ENCODE measurements at places on chromosomes 5 and 9. TPM values are rescaled to one million over a fixed set of nuclear protein-coding genes. Genes with fewer than 3 reads are reported as not detected.
A peak's percentile ranks its signal among the peaks of the same experiment; 100 is the strongest.

Gene RNF180
- not detected for total RNA-seq

Gene KCNN2
- total RNA-seq = not detected

Gene CLINT1
- 92.1 TPM for total RNA-seq

Gene SWI5
- total RNA-seq = 14.3 TPM

Gene PRRX2
- total RNA-seq = 3.4 TPM

Gene NFIL3
- 127 TPM for total RNA-seq

Gene IFNE
- not detected for total RNA-seq

Gene SLC34A1
- total RNA-seq = not detected

Gene MRNIP
- 27.8 TPM for total RNA-seq

Gene GPRIN1
- 3.7 TPM for total RNA-seq

Gene GFPT2
- total RNA-seq = not detected

Gene FBXO4
- 16.8 TPM for total RNA-seq

Gene SPRY4
- total RNA-seq = 1.5 TPM

DNA sequence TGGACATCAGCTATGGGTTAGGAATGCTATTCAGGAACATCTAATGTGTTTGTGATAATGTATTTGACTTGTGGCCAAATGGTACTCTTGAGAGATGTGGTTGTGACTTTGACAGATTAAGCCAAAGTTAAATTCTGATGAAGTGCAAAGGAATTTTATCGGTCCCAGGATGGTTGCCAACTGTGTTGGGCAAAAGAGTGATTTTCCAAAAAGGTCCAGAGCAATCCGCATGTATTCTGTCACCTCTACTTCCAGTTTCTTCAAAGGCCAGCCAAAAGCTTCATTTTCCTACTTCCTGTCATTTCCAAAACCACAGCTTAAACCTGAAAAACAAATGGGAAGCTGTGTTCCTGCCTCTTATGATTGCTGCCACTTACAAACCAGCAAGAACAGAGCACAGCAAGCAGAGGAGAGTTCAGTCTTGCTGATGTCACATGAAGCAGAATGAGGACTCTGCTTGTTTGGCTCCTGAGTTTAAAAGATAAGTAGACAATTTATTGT is 59.8 kb downstream of the MARCHF3 start:
- no peak for DNase-seq

DNA sequence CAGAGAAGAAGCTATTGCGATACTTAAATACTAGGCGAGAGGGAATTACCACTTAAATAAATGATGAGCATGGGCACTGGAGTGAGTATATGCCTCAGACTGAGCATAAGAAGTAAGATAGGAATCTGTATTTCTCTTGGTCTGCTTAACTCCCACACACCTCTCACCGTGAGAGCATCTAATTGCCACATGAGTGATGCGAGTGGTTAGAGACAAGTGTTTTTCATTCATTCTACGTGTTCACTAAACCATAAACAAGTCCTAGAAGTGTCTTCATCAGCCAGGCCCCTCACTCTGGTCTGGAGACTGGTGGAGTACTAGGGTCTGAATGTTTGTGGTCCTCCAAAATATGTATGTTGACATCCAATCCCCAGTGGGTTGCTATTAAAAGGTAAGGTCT is 150.2 kb upstream of the SLC12A2 start:
- DNase-seq = no peak

DNA sequence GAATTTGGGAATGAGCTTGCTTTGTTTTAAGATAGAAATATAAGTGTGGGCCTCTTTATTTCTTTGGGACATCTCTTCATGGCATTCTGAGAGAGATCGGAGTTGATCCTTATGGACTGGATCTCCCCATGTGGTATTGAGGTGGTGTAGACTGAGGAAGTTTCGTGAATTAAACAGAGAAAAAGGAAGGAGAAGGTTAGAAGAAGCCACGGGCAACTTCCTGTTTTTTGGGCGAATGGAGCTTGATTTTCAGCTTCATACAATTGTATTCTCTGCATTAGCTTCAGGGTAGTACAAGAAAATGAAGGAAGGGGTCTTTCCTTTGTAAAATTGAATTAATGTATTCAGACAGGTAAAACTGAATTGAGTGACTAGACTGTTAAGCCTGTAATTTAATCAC is 70.5 kb upstream of the HMHB1 start:
- DNase-seq = no peak

DNA sequence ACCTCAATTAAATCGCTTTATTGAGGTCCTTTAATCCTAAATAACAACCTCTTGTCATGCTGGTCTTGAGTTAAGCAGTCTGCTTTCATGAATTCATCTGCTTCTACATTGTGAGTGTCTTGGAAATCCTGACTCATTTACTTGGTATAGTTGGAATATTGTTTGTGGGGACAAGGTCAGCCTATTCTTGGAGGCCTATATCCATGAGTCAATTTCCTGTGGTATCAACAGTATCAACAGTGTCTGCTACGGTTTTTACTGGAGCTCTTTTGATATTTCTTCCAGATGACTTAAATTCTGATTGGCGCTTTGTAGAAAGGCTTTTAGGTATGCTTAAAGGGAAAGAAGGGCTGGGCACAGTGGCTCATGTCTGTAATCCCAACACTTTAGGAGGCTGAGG is 71.2 kb upstream of the PARP8 start:
- DNase-seq = peak; percentile 44

DNA sequence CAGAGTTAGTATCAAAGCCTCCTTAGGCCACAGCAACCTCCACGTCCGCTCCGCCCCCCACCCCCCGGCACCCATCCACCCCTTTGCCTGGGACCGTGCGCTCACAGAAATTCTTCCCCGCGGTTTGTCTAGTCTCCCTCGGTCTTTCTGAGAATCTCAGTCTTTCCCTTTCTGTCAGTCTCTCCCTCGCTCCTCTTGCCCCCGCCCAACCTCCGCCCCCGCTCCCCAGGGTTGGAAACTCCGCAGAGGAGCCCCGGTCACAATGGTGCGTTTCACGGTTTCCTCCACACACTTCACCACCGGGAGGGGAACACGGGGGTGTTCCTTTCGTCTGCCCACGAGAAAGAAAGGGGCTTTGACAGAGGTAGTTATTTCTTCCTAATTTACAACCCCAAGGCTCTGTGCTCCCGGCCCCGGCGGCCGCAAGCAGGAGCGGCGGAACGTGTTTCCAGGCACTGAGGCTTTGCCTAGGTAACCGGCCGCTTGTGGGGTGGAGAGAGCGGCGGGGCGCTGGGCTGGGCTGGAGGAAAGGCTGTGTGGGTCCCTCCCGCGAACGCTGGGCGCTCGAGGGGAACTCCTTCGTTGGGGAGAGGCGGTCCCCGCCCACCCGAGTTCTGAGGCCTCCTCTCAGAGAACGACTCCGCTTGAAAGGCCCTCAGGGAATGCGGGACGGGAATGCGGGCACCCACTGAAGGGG is 2.1 kb downstream of the NR4A3 start:
- DNase-seq = peak; percentile 85

GRCh38 chr9:133059623-133060022 is 2.2 kb upstream of the CEL start:
- peak; percentile 68 for DNase-seq

GRCh38 chr5:56913766-56914165 is 4.4 kb downstream of the SETD9 start:
- no peak for DNase-seq

DNA sequence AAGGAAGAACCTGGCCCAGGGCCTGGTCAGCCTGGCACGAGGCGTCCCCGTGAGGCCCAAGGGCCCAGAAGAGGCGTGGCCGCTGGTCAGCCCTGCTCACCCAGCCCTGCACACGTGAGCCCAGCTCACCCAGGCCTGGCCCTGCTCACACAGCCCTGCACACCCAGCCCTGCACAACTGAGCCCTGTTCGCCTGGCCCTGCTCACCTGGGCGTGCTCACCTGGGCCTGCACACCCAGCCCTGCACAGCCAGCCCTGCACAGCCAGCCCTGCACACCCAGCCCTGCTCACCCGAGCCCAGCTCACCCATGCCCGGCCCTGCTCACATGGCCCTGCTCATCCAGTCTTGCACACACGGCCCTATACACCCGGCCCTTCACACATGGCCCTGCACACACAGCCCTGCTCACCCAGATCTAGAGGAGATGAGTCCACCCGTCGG is 2.1 kb downstream of the ZDHHC11 start:
- DNase-seq = no peak

DNA sequence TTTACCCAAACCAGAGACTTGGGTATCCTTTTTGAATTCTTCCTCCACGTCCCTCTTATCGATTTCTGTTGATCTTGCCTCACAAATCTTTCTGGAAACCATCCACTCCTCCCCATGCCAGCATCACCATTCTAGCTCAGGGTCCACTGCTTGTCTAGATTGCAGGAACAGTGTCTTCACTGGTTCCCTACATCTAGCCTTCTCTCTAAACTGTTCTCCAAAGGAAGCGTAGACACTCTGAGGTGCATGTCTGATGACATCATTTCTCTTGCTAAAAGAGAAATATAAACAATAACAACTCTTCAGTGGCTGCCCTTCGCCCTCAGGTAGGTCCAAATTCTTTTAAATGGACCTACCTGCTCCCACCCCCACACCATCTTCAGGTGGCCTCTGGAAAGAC is 200.1 kb downstream of the DCP2 start:
- DNase-seq = no peak

GRCh38 chr9:118163751-118164150 is 459.5 kb downstream of the TLR4 start:
- DNase-seq = no peak

GRCh38 chr9:10059044-10059443 is 553.8 kb downstream of the PTPRD start:
- DNase-seq = no peak

DNA sequence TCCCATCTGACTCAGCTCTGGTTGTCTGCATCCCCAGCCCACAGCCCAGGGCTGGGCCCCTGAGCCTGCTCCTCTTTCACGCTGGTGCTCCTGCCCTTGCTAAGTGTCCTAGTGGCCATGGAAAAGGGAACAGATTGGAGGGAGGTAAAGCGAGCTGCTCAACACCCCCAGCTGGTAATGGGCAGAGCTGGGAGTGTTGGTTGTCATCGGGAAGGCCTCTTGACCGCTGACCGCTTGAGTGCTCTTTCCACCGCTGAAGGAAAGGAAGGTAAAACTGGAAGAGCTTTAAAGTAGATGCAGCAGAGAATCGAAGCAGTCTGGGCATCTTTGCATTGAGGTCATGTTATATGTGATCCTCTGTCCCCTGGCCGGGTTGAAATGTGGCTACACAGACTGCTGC is 60.2 kb downstream of the CRB2 start:
- no peak for DNase-seq

DNA sequence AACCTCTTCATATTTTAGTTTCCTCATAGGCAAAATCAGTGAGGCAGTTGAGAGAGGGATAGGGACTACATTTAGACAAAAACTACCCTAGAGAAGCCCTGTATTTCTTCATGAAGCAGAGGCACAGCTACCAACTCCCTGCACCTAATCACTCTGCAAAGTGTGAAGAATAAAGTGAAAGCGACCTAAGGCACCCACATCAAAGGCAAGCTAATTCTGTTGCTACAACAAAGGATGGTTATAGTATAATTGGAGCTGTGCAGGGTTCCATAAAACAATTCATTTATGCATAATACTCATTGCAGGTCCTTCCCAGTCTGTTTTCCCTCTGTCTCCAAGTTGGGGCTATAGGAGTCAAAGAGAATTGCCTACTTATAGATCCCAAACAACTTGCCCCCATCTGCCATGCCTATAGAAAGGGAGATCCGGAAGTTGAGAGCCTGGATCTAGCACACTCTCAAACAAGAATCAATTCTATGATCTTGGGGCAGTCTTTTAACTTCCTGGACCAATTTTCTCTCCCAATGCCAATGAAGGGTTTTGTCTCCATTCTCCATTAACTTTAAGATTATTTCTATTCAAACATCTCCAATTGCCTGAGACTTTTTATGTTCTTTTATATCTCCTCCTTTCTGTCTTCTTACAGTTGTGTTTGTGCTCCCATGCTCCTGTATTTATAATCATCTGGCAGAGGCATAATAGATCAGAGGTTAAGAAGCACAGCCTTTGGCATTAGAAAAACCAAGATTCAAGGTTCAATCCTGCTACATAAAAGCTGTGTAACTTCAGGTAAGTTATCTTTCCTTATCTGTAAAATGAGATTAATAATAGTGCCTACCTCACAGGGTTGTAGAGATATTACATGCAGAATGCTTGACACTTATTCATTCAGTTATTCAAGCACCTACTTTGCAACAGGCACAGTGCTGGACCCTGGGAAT is 56.0 kb upstream of the PTGER4 start:
- peak; percentile 83 for DNase-seq

DNA sequence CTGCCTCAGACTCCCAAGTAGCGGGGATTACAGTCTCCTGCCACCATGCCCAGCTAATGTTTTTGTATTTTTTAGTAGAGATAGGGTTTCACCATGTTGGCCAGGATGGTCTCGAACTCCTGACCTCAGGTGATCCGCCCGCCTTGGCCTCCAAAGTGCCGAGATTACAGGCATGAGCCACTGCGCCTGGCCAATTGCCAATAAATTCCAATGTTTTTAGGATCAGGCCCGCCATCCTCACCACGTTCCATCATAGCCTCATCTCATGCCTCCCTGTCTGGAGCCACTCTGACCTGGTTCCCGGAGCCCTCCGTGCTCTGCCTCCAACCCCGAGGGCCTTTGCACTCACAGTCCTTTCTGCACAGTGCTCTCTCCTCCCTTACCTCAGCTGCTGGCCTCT is 71.5 kb upstream of the RAPGEF1 start:
- no peak for DNase-seq

DNA sequence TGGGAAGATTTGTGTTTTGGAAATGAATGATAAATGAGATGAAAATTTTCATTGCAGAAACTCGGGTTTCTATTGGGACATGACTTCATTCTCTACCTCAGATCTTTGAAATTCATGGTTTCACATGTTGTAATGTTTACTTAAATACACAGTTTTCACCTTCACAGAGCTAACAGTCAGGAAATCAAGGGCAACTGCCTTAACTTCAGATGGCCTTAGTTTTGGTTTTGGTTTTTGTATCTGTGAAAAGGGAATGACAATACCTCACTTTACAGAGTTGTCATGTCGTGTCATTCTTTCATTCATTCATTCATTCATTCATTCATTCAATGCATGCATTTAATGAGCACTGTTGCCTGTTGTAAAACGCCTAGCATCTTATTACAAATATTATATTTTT is 41.9 kb downstream of the NIM1K start:
- DNase-seq = peak; percentile 64

- no peak for DNase-seq
Observed at GRCh38 chr9:136386018-136386417, 12.5 kb upstream of the CARD9 start.

- DNase-seq = no peak
Observed at GRCh38 chr5:177437623-177438022, 9.0 kb upstream of the PRR7 start.

DNA sequence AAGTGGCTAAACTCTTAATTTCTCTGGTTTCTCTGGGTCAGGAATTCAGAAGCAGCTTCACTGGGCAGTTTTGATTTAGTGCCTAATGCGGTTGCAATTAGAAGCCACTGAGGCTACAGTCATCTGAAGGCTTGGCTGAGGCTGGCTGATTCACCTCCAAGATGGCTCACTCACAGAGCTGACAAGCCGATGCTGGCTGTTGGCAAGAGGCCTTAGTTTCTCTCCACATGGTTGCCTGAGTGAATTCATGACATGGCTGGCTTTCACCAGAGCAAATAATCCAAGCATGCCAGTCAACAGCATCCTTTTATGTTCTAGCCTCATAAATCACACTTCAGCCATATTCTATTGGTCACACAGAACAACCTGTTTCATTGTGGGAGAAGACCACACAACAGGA is 2.8 kb upstream of the CDK7 start:
- no peak for DNase-seq
